AG04450 (cell line): ENCODE measurements at places on chromosomes 2 and 18.

DNA sequence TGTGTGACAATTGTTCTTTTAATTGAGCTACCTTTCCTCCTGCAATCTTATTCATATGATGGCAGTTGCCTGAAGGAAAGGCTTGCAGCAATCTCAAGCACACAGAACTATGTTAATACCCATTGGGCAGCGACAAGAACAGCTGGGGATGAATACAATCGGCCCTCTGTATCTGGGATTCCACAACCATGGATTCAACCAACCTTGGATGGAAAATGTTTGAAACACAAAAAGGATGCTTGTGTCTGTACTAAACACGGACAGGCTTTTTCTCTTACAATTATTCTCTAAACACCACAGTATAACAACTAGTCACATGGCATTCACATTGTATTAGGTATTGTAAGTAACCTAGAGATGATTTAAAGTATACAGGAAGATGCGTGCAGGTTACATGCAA, 256.1 kb upstream of the SIX2 start:
- no peak for DNase-seq

GRCh38 chr2:95314964-95315611, 17.9 kb downstream of the KCNIP3 start:
- DNase-seq = no peak

DNA sequence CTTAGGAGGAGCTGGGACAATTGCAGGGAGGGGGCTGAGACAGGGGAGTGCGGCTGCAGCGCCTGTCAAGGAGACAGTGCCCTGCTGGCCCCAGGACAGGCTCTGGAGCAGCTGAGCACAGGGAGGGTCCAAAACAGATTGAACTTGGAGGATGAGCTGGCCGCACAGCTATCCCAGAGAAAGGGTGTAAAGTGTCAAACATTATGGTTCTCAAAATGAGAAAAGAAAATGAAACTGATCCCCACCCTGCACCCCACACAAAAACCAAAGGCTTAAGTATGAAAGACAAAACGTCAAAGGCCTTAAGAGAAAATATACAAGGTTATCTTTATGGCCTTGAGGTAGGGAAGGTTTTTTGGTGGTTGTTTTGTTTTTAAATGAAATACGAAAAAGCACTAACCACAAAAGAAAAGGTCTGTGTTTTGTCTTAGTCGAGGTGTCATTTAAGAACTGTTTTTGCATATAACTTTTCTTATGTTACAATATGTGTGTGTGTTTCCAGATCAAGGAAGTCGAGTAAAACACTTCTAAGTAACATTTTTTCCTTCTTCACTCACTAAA, 111.8 kb downstream of the HDAC4 start:
- no peak for DNase-seq

- DNase-seq = no peak
Observed at GRCh38 chr2:126344493-126344892, 311.5 kb upstream of the GYPC start.

- DNase-seq = no peak
Observed at GRCh38 chr2:19125901-19126680, 232.3 kb downstream of the OSR1 start.

GRCh38 chr2:72289283-72289682, 141.6 kb upstream of the CYP26B1 start:
- peak; percentile 29 for DNase-seq

DNA sequence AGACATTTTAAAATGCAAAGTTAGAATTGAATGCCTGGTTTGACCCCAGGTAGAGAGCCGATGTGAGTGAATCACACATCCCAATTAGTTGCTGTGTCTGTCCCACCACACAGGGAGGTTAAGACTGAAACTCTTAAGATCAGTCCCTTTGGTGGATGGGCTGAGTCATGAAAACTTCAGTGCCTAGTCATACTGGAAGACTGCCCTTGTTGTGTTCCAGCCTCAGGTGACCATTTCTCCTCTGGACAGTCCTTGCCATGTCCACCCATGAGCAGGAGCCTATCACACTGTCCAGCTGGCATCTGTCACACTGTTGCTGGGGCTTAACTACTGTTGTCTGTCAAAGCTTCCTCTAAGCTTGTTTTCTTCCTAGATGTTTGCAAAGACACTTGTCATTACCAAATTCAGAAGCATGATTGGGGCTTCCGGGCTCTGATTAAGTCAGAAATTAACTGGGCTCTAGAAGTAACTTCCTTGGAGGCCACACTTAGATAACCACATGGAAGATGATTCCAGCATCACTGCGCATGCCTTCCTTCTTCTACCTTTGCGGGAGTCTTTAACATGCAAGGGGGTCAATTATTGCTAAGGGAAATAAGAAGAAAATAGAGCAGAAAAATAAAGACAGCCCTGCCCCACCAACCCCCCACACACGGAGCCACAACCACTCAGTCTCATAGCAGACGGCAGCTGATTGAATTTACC, 21.3 kb downstream of the CYRIA start:
- no peak for DNase-seq

GRCh38 chr18:28875059-28875458, 698.1 kb upstream of the CDH2 start:
- DNase-seq = no peak

- DNase-seq = no peak
Observed at GRCh38 chr2:216217904-216218260, 108.7 kb downstream of the XRCC5 start.

- no peak for DNase-seq
Observed at GRCh38 chr2:178208817-178209216, 14.5 kb downstream of the OSBPL6 start.

DNA sequence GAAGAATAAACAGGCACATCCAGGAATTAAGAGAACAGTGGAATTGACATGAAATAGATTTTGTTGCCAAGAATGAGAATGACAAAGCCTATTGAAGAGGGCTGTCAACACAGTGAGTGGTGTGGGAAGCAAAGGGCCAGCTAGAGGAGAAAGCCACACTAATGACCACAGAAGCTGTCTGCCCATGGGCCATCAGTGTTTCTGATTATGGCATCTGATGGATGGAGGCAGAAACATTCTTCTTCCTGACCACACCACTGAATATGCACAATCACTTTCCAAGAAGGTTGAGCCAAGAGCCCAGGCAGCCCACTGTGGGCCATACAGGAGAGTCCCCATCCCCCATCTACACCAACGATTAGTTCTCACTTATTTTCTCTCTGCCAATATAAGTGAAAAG, 146.0 kb upstream of the SH3BP4 start:
- DNase-seq = no peak

GRCh38 chr2:19434413-19434812, 76.0 kb upstream of the OSR1 start:
- DNase-seq = no peak

GRCh38 chr2:214995409-214995808, 143.0 kb downstream of the ABCA12 start:
- DNase-seq = no peak

- DNase-seq = no peak
Observed at GRCh38 chr2:217438136-217438535, 564.7 kb downstream of the TNS1 start.

GRCh38 chr2:180960982-180961381, 19.4 kb upstream of the UBE2E3 start:
- DNase-seq = no peak

DNA sequence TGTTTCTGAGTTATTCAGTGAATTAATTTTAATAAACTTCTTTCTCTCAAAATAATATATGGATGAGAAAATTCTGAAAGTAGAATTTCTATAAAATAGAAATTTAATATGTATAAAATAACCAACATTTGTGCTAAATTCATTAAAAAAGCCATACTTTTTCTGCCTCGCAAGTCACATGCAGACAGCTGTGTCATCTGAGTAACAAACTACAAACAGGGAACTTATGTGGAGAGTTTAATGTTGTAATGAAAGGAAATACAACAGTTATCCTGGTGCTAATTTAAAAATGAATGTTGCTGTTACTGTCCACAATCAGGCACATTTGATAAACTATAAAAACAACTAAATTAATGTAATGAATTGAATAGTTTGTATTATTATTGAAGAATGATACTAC, 22.2 kb downstream of the RMDN2 start:
- no peak for DNase-seq

- DNase-seq = no peak
Observed at GRCh38 chr2:31558401-31559295, 22.1 kb downstream of the SRD5A2 start.

GRCh38 chr2:8458503-8459459, 223.1 kb upstream of the ID2 start:
- DNase-seq = no peak

GRCh38 chr2:234258562-234259141, 208.2 kb downstream of the SPP2 start:
- no peak for DNase-seq
